ENCODE measurements at places on chromosomes 11 and 22.

- no peak for DNase-seq
Measured at GRCh38 chr11:11659567-11660362, 38.0 kb upstream of the GALNT18 start.

- no peak for DNase-seq
Measured at GRCh38 chr11:66976028-66976467, 944 bp downstream of the C11orf86 start.

GRCh38 chr22:22156716-22157347 is 87.8 kb upstream of the VPREB1 start:
- DNase-seq: peak; percentile 14

DNA sequence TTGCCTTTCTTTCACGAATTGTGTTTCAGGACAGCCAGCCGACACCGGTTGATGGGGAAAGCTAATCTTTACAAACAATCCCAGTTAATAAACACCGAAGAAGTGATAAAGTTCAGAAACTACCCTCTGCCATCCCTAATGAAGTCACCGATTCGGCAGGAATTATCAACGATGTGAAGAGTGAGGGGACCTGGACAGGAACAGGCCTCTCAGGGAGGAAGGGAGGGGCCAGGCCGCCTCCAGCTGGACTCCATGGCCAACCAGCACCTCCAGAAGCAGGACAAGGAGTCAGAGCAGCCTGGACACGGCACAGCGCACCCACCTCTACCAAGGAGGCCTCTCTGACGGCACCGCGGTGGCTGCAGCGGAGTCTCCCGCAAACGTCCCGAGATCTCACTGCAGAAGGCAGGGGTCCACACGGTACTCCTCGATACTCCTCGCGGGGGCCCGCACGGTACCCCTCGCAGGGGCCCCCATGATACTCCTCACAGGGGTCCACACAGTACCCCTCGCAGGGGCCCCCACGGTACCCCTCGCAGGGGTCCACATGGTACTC is 3.9 kb downstream of the TOLLIP start:
- DNase-seq: no peak

- DNase-seq: no peak
Measured at GRCh38 chr11:87324817-87325489, 287.2 kb downstream of the TMEM135 start.

All from stimulated activated CD8-positive, alpha-beta memory T cell treated with anti-CD3 and anti-CD28 coated beads, Interleukin-4, amount 100 ng/mL, for 4 hours (primary cell).